ENCODE measurements at places on chromosomes 2 and 18. TPM values are rescaled to one million over a fixed set of nuclear protein-coding genes. Genes with fewer than 3 reads are reported as not detected.

GRCh38 chr18:44474591-44474990 is 206.1 kb upstream of the SETBP1 start:
- H3K27me3 ChIP-seq, result no peaks in the 10 kb centered on the region
- H3K36me3 ChIP-seq, result no peaks in the 10 kb centered on the region
- H3K4me1 ChIP-seq, result no peaks in the 10 kb centered on the region
- no peak for DNase-seq
- H3K27ac ChIP-seq, result no peak overlapping the region

- H3K4me1 ChIP-seq, result peaks cover 17% of the 10 kb centered on the region
- DNase-seq, result no peak
- H3K4me3 ChIP-seq, result no peak overlapping the region
- no peaks in the 10 kb centered on the region for H3K27me3 ChIP-seq
- H3K36me3 ChIP-seq, result no peaks in the 10 kb centered on the region
- H3K27ac ChIP-seq, result no peak overlapping the region
These were observed 127.1 kb downstream of the SETBP1 start for GRCh38 chr18:44807766-44808165.

- H3K36me3 ChIP-seq, result no peaks in the 10 kb centered on the region
- no peaks in the 10 kb centered on the region for H3K27me3 ChIP-seq
- no peak overlapping the region for H3K27ac ChIP-seq
- H3K4me3 ChIP-seq, result no peak overlapping the region
- no peaks in the 10 kb centered on the region for H3K4me1 ChIP-seq
These were observed 30.3 kb downstream of the KIF1A start for GRCh38 chr2:240789501-240790369.

Gene AFF3
- total RNA-seq, result 36.4 TPM

Gene FLACC1
- 3.8 TPM for total RNA-seq
